ENCODE measurements at places on chromosomes 16 and 17. TPM values are rescaled to one million over a fixed set of nuclear protein-coding genes. Genes with fewer than 3 reads are reported as not detected.

DNA sequence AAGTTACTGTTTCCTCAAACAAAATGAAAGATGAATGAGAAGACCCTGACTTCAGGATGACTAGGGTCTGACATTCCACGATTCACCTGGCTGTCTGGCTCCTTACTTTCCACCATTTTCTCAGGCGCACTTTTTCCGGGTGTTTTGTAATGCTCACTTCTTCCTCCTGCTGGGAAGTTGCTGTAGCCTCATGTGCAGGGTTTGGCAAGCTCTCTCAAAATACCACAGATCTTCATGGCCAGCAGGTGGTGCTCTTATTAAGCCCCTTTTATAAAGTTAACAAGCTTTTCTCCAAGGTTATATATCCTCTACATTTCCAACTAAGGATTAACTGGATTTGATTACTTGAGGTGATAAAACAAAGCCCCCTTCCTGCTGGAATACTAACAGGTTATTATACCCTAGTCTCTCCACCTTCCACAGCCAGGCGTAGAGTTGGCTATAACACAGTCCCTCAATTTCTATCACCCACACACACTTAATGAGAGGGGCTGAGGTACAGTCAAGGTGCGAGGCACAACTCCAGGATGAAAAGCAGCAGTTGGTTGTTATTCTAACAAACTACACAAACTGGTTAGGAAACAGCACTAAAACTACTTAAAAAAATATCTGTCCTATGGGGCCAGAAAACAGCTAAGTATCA, 45.4 kb downstream of the STH start:
- DNase-seq = peak; percentile 87

DNA sequence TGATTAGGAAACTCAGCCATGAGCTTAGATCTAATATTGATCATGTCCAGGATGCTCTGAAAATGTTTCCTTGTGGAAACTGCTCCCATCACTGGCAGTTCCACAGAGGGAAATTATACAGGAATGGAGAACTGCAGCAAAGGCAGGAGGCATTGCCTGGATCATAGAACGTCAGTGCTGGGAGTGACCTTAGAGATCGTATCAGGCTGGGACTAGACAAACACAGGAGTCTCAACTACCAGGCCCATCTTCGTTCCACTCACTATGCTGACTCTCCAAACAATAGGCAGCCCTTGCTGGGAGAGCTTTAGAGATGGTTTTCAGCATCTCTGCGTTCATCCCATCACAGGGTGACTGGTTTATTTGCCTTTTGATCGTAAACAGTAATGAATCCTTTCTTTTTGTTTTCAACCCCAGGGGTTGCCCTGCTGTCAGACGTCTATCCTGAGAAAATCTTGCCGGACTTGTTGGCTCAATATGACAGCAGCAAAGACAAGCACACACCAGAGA, 130.3 kb downstream of the TANGO6 start:
- DNase-seq = no peak

- DNase-seq = no peak
Measured at GRCh38 chr17:2690165-2691068, 21.1 kb downstream of the CLUH start.

DNA sequence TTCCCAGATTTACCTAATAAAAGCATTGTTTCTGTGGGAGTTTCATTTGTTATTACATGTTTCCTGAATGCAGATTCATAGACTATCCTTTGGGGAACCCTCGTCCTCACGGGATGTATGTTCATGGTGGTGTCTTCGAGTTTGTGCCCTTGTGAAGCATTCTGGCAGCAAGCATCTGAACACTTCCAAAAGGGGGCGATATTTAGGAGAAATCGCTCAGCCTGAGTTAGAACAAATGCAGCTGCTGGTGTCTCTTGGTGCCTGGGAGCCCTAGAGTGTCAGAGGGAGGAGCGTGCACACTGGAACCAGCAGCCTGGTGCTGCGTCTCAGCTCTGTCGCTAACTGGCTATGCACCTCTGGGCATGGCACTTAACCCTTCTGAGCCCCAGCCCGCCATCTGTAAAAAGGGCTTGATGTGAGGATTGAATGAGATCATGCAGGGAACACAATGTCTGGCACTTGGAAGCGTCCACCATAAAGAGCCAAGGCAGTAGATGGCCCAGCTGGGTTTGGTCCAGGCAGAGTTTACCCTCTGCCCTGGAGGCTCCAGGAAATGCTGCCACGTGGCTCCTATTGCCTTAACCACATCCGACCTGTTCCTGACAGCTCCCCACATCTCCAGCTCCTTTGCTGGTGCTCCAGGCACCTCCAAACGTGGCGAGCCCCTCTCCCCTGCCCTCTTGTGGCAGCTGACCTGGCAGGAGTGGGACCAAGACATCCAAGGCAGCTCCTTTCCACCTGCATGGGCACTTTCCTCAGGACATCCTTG, 25.0 kb upstream of the C16orf78 start:
- no peak for DNase-seq

GRCh38 chr17:9842057-9842758, 16.5 kb downstream of the GLP2R start:
- DNase-seq = peak; percentile 77

GRCh38 chr17:2899906-2900305, 103.7 kb downstream of the RAP1GAP2 start:
- DNase-seq = peak; percentile 11

DNA sequence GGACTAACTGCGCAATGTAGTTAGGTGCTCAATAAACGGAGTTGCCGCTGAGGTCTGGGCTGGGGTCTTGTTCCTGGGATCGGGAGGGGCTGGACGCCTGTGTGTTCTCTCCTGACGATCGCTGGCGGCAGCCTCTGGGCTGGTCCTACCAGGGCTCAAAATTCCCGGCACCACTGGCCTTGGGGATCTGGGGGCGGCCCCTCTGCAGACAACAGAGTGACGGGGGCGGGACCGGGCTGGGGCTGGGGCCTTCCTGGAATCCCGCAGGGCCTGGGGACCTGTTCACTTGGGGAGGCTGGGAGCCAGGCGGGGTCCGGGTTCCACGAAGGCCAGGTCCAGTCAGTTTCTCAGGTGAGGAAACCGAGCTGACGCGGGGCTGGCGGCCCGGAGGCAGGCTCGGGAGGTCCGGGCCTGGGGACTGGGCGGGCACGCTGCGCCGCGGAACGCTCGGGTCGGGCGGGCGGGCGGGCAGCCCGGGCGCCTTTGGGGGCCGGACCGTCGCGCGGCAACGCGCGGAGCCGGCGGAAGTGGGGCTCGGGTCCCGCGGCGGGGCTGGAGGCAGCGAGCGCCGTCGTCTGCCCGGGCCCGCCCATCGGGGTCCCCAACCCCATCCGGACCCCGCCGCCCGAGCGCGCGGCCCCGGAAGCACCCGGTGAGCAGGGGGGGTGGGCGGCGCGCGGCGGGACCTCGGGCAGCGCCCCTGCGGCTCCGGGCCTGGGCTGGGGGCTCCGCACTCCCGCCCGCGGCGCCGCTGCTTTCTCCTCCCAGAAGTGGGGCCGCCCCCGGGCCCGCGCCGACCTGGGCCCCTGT, at the start of gene PIGQ:
Gene PIGQ (plus strand): TSS at position 524 of the 810 bp plus-strand sequence. CDS start 4,107 bp downstream, outside the sequence.
- DNase-seq = peak; percentile 35

- no peak for DNase-seq
Measured at GRCh38 chr16:47533744-47534292, 72.7 kb downstream of the PHKB start.

GRCh38 chr17:17300624-17301568, 2.3 kb upstream of the NT5M start:
- DNase-seq = peak; percentile 51

DNA sequence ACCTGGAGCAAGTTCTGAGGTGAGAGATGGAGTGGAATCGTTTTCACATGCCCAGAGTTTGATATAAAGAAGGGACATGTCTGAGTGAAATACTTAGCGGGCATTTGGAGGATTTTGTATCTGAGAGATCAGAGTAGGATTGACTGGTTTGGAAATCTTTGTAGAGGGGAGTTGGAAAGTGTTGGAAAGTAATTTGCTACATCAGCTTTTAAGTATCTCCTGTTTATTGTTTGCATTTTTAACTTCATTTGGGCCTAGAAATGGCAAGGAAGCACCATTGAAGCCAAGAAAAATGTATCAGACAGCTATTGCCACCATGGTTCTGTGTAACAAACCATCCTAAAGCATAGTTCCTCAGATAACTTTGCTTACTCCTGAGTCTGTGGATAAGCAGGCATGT, 1015.1 kb upstream of the EEF2KMT start:
- DNase-seq = no peak

CMTM2 gene
- not detected for total RNA-seq

GAS7 gene
- 5.0 TPM for total RNA-seq

HOXB5 gene
- 0.54 TPM for total RNA-seq

CD300LG gene
- total RNA-seq = not detected

DNA sequence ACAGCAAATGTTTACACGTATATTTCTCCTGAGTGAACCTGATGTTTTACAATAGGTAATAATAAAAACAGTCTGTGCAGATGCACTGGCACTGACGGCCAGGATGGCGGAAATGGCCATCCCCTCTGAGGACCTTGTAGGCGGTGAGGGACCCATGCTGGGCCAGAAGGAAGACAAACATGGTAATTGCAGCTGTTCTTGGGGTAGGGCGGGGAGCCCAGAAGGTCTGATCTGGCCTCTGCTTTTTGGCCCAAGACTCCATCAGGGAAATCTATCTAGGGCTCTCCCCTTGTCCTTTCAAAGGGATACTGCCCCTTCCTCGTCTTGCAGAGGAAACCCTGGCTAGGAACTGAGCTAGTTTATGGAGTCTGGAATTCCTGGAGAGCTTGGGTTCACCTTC, 7.4 kb upstream of the LGALS9 start:
- DNase-seq = no peak

C17orf50 gene
- not detected for total RNA-seq

ZNF319 gene
- 0.83 TPM for total RNA-seq

- DNase-seq = no peak
Measured at GRCh38 chr17:226108-227077, 44.9 kb upstream of the DOC2B start.

- no peak for DNase-seq
Measured at GRCh38 chr16:1066584-1067172, 5.9 kb upstream of the SSTR5 start.

DNA sequence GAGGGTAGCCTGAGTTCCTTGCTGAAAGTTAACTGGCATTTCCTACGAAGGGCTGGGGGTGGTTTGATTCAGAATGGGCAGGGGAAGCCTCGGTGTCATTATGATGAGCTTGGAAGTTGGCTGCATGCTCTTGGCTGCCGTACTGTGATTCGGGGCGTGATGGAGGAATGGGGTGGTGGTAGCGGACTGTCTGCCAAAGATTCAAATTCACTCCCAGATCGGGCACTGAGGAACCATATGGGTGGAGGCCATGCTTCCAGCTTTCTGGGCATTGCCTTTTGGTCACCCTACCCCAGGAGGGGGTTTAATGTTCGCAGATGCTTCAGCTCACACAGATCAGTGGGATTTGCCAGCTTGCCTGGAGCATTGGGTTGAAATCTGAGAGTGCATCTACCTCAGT, 492.8 kb upstream of the EEF2KMT start:
- DNase-seq = no peak

CACNA1H gene
- 1.6 TPM for total RNA-seq

DNA sequence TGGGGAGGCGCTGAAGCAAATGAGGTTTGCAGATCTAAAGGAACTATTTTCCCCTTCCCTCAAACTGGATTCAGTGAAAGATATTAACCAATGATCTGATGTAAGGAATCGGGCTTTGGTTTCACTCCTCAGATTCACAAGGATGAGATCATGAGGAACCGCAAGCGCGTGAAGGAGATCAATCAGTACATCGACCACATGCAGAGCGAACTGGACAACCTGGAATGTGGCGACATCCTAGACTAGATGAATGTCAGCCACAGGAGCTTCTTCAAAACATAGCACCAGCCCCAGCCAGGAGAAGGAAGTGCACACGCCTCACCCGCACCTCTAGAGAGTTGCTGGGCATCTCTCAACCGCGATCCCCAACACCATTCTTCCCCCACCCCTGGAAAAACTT, 22.5 kb downstream of the ATPAF2 start:
- no peak for DNase-seq

PIMREG gene
- 19.4 TPM for total RNA-seq

GRCh38 chr16:13864689-13865088, 55.3 kb upstream of the ERCC4 start:
- DNase-seq = no peak

GRCh38 chr17:50055426-50056216, at the start of gene ITGA3:
Gene ITGA3 (plus strand): TSS chr17:50056110. CDS start chr17:50056440, 330 bp downstream.
- peak; percentile 85 for DNase-seq

DNA sequence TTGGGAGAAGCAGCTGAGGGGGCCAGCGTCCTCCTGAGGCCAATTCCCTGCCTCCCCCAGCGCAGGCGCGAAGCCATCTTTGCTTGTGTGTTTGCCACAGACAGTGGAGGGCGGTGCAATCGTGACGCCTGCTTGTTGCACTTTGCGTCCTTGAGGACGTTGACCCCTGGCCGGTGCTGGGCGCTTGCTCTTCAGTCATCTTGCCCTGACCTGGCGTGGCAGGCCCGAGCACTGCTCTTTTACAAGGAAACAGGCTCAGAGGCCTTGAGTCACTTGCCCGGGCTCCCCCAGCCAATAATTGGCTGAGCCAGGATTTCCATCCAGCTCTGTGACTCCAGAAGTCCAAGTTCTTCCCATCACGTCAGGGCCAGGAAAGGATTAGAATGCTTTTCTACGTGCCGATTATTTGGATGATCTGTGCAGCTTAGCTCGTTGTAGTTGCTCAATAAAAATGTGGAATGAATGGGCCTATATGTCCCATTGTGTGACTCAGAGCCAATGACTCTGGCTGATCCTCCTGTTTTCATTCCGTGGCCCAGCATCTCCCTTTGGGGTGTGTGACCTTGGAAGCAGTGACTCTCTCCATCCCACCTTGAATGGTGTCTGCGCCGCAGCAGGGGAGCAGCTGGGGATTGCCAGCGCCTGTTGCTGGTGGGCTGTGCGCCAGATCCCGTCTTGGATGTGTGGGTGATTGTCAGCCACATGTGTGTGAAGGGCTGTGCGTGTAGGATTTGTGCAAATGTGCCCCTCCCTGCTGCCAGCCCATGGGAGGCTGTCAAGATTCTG, 214.1 kb downstream of the SEC14L1 start:
- peak; percentile 98 for DNase-seq

DNA sequence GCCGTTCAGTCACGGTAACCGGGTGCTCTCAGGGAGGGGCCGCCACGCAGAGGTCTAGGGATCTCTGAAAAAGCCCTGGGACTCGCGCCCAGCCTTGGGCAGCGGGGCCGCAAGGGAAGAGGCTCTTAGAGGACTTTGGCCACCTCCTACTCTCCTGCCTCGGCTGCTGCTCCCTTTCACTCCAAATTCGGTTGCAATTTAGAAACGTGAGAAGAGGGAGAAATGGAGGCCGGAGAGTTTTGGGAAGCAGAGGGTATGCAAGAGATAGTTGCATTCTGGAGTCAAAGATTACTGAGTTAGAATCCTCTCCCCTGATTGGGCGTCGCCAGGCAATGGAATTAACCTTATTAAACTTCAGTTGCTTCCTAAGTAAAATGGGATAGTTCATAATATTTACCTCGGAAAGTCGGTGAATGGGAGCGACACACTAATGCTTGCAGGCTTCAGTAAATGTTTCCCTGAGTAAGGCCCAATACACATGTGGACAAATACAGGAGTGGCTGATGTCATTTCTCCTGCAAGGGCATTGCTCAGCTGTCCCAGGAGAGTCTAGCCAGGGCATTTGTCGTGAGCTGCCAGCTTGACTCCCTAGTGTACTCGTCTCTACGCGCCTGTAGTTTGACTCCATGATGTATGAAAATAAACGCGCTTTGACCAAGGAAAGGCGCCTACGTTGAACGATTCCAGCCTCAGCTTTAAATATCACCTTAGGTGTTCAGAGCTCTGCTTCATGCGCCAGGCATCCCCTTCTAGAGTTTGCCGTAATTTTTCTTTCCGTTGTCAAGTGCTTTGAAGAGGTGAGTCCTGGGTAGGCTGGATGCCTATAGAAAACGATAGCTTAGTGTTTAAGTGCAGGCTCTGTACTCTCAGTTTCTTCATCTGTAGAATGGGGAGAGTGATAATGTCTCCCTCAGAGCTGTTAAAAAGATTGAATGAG, 667 bp downstream of the OGFOD1 start:
- peak; percentile 31 for DNase-seq

GRCh38 chr16:47506800-47507199, 45.7 kb downstream of the PHKB start:
- DNase-seq = no peak
